Activated CD4-positive, CD25-positive, alpha-beta regulatory T cell treated with anti-CD3 and anti-CD28 coated beads, Interleukin-2, amount 50 U/mL, for 24 hours (primary cell): ENCODE measurements at places on chromosomes 12 and 14.

- no peak for ATAC-seq
Measured at GRCh38 chr12:25859976-25860375, 98.5 kb upstream of the RASSF8 start.

DNA sequence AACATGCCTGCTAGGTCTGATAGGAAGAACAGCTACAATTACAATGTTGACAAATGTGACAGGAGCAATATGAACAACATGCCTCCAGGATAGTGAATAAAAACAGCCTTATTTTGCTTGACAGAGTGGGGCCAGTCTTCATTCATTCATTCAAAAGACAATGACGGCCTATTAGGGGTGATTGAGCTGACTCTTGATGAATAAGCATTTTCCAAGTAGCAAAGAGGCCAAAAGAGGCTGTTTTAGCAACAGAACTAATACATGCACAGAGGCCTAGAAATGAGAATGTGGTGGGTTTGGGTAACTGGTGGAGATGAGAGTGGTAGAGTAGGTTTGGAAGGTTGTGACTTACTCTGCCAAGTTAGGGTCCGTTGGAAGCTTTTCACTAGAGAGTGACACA is 138.3 kb downstream of the APAF1 start:
- no peak for ATAC-seq

DNA sequence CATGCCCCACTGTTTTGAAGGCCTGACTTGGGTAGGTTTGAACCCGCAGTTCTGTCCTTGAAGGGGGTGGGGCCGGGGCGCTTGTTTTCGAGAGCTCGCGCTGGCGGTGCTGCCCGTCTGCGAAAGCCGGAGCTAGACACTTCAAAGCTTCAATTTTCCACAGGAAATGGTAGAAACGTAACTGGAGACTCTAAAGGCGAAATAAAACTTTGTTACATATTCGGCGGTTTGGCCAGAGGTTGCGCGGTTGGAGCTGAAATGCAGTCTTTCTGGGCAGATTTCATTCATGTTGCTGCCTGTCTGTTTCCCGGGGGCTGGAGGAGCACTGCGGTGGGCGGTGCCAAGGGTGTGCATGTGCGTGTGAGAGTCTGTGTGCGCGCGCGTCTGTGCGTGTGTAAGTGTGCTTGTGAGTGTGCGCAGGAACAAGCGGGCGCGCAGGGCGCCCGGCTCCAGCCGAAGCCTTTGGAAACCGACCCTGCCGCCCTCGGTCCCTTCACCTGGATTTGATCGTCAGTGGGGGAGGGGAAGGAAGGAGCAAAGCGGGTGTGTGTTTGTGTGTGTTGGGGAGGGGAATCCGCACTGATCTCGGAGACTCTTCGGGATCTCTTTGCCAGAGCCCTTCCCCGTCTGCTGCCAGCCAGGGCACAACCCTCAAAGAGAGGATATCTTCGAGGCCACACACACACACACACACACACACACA is 227.7 kb upstream of the CRY1 start:
- no peak for ATAC-seq

DNA sequence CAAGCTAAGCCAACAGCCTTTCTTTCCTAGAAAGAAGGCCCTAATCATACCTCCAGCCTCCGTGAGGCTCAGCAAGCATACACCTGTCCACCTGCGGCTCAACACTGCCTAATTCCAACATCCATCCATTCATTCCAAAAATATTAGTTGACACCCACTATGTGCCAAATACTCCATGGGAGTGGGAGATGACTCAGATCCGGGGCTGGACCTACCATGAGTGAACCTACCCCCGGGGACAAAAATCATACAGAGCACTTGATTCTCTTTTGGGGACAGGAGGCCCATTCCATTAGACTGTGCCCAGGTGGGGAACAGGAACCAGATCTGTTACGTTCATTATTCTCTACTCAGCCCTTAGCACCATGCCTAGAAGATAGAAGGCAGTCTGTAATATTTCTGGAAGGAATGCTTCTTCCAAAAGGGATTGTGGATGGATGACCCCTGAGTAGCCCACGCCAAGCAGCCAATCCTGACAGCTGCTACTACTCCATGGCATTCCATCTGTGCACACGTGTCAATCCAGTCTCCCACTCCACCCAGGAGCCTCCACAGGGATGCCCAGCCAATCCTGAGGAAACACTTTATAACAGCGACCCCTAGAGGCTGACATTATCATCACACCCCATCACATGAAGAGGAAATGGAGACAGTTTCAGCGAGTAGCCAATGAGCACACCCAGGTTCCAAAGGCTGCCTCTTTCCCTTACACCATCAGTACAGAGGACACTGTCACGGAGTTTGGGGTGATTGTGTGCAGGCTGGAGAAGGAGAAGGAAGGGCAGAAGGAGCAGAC is 170.7 kb downstream of the ESRRB start:
- no peak for ATAC-seq

- ATAC-seq = no peak
Measured at GRCh38 chr14:68961781-68962584, 17.1 kb downstream of the ACTN1 start.

GRCh38 chr12:75581515-75581914 is 70.1 kb upstream of the KRR1 start:
- no peak for ATAC-seq

DNA sequence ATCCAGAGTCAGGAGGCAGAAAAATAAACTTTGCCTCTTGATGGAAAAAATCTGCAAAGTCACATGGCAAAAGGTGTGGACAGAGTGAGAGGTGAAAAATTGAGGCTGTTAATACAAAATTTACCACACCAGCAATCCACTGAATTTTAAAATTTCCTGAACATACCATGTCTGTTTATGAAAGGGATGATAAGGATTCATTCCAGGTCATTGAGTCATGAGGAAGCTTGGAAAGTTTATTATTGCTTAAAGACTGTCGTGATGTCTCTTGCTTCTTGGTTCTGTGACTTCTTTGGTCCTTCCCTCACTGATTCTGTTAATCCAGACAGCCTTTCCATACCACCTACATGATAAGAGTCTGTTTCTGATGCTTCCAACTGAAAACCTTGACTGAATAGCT is 73.2 kb downstream of the TTC6 start:
- no peak for ATAC-seq

DNA sequence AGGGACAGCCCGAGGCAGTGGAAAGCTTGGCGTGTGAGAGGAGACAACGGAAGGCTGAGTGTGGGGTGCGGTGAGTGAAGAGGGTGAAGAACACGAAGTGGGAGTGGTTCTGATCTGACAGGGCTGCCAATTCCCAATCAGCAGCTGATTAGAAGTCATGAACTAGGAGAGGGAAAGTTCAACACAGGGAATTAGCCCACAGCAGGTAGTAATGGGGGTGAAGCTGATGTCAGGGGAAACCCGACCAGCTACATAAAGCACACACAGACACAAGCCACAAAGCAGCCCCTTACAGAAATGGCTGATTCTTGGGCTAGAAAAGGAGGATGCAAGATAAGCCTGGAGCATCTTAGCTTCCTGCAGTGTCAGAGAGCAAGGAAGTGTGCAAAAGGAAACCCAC is 47.5 kb upstream of the TCL1A start:
- ATAC-seq = no peak

DNA sequence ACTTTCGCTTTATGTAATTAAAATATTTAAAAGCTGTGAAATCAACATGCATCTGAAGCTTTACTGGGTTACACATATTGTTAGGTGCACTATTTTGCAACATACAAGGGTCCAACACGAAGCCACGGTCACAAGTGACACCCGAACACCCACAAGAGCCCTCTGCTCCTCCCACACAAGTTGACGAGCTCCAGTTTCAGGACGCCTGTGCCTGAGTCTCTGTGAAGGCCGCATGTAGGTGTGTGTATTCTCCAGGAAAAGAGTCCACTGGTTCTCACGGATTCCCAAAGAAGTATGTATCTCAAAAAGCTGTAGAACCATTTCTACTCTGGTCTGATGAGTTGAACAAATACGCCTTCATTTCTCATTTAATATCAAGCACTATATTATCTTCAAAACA is 12.0 kb downstream of the SLC15A4 start:
- ATAC-seq = peak; percentile 10

DNA sequence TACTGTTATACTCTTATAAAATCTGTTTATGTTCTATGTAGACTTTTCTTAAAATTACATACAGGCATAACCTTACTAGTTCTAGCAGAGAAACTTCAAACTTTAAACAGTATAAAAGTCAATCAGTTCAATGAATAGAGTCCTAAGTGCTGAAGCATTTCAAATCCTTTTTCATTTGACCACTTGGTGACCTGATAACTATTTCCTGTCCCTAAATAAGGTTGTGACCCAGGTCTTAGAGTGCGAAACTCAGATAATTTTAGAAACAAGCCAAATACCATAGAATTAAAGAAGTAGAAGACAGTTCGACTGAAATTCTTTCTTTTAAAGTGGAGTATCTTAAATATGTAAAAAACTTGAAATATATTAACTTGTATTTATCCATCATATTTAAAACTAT is 96.2 kb upstream of the ALX1 start:
- ATAC-seq = no peak

DNA sequence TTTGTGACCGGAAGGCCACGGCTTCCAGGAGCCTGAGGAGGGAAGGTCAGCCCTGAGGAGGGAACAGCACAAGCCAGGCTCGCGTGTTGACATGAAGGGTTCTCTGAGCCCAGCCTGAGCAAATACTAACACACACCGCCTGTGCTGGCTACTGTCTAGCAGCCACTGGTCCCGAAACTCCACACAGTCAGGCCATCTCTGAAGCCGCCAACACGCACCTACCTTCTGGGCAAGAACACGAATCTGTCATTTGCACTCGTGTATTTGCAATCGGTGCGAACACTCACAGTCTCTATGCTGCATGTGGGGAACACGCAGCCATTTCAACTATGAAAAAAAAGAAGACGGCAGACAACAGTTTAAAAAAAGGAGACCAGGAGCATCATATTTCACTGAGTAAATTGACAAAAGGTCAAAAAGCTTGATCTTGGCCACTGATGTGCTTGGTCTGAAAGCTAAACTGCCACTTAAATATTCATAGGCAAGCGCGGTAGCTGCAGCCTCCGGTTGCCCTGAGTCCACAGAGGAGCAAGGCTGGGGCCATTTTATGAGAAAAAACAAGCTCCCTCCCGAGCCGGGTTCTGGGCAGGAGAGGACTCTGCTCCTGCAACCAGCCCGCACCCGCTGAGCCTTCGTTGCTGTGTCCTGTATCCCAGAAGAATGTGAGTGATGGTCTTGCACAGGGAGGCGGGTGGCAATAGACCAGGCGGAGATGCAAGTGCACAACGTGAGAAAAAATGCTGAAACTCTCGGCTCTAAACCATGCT is 57.8 kb downstream of the RIMBP2 start:
- no peak for ATAC-seq

GRCh38 chr12:110256780-110257431 is 24.1 kb upstream of the ATP2A2 start:
- ATAC-seq = no peak

- ATAC-seq = no peak
Measured at GRCh38 chr12:27077586-27077985, 4.8 kb downstream of the C12orf71 start.

- no peak for ATAC-seq
Measured at GRCh38 chr12:75870878-75871277, 160.7 kb downstream of the PHLDA1 start.

- ATAC-seq = no peak
Measured at GRCh38 chr14:65631040-65631439, 218.5 kb downstream of the FUT8 start.

DNA sequence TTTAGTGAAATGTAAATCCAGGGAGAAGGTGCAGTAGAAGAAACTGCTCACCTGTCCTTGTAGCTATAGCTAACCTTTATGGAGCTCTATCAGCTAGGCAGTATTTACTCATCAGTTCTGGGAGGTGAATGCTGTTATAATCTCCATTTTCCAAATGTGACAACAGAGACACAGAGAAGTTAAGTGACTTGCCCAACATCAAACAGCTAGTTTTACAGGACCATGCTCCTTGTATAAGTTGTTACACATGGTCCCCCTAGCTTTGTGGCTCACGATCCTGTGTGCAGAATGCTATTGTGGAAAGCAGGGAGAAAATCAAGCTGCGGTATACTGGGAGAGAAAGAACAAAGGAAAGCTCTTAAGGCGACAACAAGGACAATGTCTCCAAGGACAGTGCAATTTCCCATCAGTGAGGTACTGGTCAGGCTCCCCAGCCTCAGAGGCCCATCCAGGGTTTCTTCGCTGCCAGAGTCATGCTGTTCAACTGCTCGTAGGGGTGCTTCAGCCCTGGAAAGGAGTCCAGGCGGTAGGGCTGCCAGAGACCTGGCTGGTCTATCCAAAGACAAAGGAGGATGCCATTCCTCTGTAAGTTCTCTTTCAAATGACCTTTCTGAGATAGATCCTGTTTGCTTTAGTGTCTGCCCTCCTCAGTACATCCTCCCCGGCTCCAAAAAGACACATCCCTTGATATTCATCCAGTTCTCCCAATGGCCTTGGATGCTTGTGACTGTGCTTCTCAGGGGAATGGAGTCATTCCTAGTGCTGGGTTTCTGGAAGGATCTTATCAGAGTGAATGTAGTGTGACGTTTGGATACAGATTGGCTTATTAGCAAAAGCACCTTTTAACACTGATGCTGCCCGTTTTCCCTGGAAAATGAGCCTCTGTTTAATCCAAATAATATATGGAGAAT is 95.5 kb downstream of the ARF6 start:
- ATAC-seq = no peak

DNA sequence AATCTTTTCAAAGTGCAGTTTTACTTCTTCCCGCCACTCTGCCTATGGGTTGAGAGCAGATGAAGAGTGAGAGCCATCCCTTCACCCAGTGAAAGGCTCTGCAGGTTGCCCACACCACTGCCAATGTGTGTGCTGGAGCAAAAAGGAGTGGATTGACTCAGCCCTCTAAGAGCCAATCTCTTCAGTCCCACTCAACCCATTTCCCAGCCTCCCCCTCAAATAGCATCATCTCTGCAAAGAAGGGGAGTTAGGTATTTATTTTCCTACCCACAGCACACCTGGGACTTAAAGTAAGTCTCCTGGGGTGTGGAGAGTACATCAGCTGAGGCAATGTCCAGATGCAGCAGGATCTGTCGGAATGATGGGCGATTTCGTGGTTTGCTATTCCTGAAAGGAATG is 15.3 kb downstream of the MAP3K12 start:
- ATAC-seq = no peak

GRCh38 chr12:102026728-102027127 is 35.1 kb downstream of the WASHC3 start:
- ATAC-seq = no peak

DNA sequence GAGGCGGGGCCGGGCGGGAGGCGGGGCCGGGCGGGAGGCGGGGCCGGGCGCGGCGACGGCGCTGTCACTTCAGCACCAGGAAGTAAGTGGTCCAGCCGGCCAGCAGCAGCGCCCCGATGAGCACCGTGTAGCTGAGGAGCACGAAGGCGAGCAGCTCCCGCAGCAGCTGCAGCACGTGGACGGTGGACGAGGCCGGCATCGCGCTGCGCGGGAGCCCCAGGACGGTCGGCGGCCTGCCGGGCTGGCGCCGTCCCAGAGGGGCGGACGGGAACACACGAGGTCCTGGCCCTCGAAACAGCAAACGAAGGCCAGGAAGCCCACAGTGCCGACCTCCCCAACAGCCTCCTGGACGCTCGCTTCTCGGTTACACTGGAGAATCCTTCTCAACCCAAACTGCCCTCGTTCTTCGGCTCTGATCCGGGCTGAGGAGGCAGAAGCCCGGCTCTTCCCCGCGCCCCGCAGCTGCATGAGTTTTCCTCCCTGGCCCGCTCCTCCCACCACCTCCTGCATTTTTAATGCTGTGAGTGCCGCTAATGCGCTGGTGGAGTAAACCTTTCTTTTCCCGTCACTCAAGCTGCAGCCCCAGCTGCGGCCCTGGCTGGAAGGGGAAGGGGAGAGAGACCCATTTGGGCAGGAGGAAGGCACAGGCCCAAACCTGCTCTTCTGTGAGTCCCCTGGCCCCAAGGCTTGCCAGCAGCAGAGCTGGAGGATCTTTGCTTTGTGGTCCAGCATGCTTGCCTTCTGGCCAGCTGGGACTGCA is 694 bp upstream of the DIABLO start:
- ATAC-seq = peak; percentile 57

- ATAC-seq = no peak
Measured at GRCh38 chr14:59317798-59318505, 129.5 kb downstream of the DAAM1 start.
